Pulmonary artery endothelial cell (primary cell): ENCODE measurements at places on chromosomes 11 and 22.
A peak's percentile ranks its signal among the peaks of the same experiment; 100 is the strongest.

DNA sequence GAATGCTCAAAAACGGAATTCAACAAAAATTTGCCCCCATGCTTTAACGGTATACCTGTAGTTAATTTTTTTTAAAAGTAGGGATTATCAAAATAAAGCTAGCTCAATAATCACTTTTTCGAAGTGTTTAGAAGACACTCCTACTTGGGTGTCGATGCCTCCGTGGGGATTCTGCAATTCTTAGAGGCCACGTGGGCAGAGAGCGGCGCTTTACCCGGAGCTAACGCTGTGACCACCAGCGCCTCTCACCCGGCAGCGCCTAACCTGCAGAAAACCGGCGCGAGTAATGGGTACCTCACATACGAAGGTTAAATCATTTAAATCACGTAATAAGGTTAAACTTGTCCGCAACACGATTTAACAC, 583 bp downstream of the TAF1D start:
- no peak for DNase-seq

DNA sequence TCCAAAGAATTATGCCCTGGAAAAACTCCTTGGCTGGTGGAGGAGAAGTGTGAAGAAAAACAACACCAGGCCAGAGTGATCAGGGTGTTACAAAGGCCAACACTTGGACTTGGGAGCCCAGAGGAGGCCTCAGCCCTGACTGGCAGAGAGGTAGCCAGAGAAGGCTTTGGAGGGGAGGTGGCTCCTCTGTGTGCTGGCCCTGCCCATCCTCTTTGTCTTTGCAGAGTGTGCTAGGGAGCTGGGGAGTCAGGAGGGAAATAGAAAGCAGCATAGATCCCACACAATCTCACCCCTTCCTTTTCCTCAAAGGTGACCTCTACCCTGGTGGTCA, 12.0 kb upstream of the P2RY6 start:
- no peak for DNase-seq

DNA sequence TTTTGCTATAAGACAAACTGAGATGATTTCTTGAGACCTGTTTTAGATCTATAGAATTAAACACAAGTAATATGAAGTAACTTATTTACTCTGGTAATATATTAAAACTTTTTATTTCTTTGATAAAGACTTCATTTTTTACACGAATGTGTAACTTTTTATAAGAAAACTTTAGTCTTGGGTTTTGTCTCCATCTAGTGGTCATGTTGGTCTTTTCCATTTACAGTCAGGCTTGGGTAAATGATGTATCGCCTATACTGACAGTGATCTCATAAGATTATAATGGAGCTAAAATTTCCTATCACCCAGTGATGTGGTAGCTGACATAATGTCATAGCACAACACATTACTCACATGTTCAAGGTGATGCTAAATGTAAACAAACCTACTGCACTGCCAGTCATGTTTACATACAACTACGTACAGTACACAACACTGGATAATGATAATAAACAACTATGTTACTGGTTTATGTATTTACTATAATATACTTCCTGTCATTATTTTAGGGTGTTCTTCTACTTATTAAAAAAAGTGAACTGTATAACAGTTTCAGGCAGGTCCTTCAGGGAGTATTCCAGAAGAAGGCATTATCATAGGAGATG, 7.5 kb upstream of the C11orf97 start:
- DNase-seq: no peak

DNA sequence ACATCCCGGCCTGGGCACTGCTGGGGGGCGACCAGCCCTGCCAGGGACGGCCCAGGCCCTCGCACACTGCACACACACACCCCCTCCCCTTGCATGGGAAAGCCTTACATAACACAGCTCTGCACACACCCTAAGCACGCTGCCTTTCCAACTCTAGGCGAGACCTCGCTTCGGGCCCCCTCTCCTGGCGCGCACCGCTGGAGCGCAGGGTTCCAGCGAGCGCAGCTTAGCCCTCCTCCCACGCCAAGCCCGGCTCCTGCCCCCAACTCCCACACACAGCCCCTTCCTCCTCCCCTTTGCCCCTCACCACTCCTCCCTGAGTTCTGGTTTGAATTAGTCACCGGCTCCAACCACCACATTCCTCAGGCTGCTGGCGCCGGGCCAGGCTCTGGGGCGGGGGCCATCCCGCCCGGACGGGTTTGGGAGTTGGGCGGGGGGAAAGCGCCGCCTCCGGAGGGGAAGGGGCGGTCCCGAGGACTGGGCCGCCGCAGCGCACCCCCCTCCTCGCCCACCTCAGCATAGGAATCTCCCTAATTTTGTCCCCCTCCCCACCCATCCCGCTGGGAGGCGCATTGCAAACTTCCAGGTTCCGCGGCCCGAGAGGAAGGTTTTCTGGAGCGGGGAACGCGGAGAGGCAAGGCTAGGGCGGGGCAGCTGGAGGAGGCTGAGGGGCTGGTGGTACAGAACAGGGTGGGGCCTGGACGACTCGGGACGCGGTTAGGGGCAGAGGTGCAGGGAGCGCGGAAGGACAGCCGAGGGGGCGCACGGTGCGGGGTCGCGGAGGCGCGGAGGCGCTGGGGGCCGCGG, 966 bp downstream of the AHNAK start:
- peak; percentile 53 for DNase-seq

DNA sequence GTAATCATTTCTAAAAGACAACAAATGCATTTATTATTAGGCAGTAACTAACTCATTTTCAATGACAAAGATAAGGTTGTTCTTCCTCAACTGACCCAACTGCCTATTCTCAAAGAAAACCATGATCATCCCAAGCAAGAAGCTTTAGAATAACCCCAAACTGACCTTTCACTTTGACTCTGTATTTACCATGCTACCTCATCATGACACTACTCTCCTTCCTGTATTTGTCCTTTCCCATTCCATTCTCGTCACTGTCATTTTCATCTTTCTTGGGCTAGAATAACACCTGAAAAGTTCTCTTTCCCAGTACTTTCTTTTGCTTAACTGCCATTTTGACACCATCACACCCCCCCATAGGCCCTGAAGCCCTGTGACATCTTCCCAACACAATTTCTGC, 48.3 kb downstream of the TCF20 start:
- no peak for DNase-seq

DNA sequence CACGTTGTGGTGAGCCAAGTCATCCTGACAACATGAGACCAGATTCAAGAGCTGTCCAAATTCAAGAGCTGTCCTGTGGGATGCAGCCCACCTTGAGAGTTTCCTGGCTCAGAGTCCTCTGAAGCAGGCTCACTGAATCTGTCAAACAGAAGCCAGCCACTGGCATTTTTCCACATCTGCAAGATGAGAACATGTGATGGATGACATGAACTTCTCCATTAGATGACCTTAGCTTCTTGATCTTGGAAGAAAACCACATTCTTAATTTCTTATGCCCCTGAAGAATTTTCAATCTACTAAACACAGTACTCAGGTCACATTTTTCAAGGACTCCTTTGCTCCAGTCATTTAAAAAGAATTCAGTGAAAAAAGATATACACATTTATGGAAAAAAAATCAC, 291.0 kb downstream of the GUCY1A2 start:
- no peak for DNase-seq

DNA sequence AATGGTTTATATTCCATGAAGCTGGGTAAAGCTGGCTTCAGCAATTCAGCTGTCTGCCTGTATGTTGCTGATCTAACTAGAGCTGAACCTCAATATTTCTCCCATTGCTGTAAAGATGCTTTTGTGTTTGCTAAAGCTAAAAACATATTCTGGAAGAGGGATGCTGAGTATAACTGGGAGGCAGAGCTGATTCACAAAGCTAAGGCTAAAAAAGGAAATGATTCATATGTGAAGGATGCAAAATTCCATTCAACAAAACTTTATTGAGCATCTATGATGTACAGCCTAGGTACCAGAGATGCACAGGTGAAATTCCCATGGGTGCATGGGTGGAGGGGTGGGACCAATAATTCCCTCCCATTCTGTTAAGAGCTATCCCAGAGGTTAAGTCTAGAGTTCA, 193.9 kb downstream of the KIF18A start:
- no peak for DNase-seq
